ENCODE measurements at places on chromosomes 12 and 14.

GRCh38 chr12:77630344-77630743, 200.3 kb upstream of the NAV3 start:
- no peak for DNase-seq

- DNase-seq, result no peak
Measured at GRCh38 chr14:76938092-76938500, 90.4 kb downstream of the IRF2BPL start.

- DNase-seq, result no peak
Measured at GRCh38 chr14:24508155-24508840, at the start of gene CMA1. Gene CMA1, minus strand, starts transcription at chr14:24508265. Its CDS starts 30 bp downstream, at chr14:24508235.

GRCh38 chr12:87216436-87216835, 812.8 kb downstream of the C12orf50 start:
- no peak for DNase-seq

DNA sequence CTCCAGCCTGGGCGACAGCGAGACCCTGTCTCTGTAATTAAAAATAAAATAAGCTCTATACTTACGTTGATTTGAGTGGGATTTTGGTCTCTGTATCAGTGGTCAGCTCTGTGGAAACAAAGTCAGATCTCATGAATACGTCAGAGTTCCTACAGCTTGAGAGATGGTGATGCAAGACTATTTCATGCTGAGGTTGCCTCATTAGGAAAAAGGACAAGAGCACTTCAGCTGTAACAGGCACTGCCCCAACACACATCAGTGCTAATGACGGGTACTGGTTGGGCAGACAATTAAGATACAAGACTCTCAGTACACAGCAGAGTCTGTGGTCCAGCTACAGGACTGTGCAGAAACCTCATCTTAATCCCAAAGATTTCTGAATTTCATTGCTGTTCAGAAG, 246.4 kb upstream of the AMIGO2 start:
- DNase-seq, result no peak

All from lung microvascular endothelial cell (primary cell).